ENCODE measurements at places on chromosomes 2 and 18.

GRCh38 chr2:117888897-117889296 lies 74.4 kb downstream of the DDX18 start:
- DNase-seq = no peak

GRCh38 chr2:652881-653480 lies 24.2 kb downstream of the TMEM18 start:
- peak; percentile 18 for DNase-seq

DNA sequence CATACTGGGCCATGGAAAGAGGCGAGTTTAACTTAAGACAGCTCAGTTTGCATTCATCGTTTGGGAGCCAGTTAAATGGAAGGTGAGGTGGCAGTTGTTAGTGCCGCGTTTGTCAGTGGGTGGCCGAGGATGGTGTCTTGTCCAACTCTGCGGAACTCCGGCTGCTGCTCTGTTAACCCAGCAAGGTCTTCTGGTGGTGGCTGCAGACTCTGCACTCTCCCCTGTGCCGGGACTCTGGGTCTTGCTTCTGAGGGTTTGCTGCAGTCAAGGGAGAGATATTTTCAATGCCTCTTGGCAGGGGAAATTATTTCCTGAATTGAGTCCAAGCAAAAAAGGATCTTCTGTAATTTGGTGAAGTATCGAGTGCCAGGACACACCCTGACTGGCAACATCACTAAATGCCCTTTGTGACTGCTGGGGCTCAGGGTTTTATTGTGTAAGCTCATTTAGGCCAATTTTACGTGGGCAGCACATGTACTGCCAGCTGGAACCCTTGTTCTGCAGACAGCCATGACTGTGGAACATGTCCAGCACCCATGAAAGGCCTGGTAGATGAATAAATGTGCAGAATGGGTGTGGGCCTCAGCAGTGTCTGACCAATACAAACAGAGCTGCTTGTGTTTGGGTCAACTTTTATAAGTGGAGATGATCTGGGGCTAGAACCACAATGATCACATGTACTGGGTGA lies 58.1 kb downstream of the IL1R2 start:
- DNase-seq = no peak

GRCh38 chr2:20916604-20917286 lies 93.8 kb upstream of the LDAH start:
- DNase-seq = no peak

DNA sequence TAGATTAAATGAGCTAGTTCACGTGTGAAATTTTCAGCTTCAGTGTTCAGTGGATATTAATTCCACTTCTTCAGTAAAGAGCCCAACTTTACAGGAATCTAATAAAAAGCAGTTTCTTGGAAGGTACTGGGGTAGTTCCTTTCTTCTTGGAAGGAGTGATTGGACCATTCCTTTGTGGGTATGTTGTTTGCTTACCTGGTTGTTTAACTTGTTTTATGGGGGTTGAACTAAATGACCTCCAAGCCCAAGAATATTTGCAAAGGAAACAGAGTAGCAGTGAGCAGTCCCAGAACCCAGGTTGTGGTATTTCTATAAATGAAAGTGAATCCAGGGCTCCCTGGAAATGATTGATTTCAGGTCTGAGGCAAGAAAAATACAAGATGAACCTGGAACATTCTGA lies 31.4 kb downstream of the KCNJ13 start:
- DNase-seq = no peak

DNA sequence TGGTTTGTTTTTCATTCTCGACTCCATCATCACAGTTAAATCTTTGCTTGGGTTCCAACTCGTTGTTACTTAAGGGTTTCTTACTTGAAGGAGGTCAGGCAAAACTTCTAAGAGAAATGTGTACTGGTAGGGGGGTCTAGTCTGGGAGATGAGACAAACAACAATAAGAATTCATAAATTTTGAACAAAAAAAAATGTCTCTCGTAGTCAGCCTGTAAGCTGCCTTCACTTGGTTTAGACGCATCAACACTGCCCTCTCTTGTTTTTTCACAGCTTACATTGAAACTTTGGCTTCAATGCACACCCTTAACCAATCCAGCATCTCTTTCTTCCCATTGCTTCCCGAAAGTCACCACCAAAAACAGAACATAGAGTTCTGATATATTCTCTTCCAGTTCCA lies 576.4 kb upstream of the PIK3C3 start:
- no peak for DNase-seq

GRCh38 chr2:174984561-174984960 lies 20.6 kb downstream of the CHN1 start:
- DNase-seq = no peak

- DNase-seq = no peak
These were observed 216.6 kb downstream of the HNMT start for GRCh38 chr2:138180692-138181386.

- no peak for DNase-seq
These were observed 48.8 kb downstream of the CABYR start for GRCh38 chr18:24187689-24188088.

- no peak for DNase-seq
These were observed 560.0 kb downstream of the ADCYAP1 start for GRCh38 chr18:1464444-1465217.

DNA sequence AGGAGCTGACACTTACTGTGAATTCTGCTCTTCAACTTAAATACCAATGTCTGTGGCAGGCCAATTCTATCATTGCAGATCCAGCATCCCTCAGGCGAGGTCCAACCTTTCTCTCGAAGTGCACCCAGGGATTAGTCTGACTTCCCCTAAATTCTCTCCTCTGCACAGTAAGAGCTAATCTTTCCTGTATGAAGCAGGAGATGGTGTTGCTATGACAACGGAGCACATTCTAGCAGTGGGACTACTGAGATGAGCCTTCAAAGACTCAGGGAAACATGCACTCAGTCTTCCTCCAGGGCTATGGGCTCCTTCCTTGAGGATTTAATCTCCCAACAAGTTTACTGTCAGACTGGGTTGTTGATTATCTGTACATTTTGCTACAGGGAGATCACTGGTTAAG lies 176.3 kb downstream of the NOL4 start:
- DNase-seq = no peak

DNA sequence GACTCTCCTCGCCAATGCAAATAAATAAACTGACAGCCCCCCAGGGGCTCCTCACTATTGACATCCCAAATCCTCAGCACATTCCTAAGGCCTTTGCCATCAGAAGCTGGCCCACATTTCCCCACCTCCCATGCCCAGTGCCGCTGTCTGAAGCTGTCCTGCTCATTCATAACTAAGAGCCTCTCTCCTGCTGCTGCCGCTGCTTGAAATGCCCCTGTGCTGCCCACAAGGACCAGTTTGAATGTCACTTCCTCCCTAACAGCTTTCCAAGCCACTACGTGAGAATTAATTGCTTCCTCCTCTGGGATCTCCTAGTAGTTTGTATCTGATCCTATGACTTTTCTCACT lies 151.6 kb upstream of the CAPN13 start:
- no peak for DNase-seq

DNA sequence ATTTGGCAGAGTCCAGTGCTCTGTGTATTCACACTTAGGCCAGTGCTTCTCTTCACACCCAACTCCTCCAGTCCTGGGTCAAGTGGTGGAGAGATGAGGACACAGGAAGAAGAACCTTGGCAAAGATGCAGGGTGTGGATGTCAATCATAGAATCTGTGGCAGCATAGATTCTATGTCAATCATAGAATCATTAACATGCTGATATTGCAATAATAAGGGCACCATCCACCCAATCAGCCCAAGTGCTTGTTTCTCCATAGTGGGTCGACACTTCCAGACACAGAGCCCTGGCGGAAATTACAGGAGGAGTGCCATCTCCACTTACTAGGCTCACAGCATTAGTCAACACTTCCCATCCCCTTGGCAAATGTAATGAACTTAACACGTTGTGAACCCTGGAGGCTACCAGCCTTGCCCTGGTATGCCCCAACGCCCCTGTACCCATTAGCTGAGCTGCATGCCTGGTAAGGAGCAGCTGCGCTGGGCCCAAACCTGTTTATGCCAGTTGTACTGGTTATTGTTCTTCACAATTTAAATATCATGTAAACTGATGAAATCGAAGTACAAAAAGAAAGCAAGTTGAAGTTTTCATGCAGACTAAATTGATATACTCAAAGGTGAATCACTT lies 161.5 kb upstream of the SMAD2 start:
- DNase-seq = no peak

DNA sequence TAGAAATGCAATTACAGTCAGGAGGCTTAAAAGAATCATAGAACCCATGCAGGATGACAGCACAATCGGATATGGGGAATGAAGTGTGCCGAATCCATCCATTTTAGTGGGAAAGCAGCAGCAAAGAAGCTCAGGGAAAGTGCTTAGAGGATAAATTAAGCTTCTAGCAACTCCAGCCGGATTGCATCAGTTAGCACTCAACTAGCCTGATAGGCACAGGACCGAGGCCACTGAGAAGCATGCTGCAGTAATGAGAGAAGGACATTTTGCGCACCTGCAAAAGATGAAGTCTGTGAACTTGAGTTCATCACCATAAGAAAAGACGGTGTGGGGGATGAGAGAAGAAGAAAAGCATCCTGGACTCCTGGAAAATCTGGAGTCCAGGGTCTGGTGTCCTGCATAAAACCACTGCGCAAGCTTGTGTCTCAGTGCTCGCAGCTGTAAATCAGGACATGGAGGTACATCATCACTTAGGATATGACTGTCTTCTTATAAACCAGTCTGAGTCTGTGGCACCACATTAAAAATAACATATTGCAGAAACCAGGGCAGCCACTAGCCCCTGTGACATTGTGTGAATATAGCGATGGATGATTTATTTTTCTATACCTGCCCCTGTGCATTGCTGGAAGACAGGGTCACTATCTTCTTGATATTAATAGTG lies 665.5 kb upstream of the SOX11 start:
- no peak for DNase-seq

- no peak for DNase-seq
These were observed 345.7 kb upstream of the SPRED2 start for GRCh38 chr2:65778137-65778536.

GRCh38 chr2:160431441-160431840 lies 62.2 kb downstream of the RBMS1 start:
- DNase-seq = no peak

GRCh38 chr2:155980941-155981560 lies 351.5 kb downstream of the NR4A2 start:
- DNase-seq = no peak

DNA sequence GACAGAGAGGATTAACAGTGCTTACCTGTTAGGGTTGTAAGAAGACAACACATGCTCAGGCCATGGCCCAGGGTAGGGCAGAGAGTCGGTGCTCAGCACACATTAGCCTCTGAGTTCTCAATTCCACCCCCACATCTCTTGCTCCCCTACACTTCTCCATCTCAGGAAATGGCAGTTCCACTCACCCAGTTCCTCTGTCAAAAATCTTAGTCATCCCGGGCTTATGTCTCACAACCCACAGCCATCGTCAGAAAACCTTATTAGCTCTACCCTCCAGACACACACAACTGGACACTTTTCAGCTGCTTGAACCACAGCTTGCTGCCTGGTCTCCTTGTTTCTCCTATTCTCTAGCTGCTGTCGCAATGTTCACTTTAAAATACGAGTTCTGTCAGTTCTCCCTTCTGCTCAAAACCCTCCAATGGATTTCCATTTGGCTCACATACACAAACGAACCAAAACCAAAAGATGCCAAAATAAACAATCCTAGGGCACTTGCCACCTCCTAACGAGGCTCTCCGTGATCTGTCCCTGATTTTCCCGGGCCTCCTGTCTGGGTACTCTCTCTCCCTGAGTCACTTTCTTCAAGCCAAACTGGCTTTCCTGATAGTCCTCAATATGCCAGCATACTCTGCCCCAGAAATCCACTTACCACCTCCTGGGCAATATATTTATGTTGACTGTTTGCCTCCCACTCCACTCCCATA lies 89.7 kb downstream of the KCTD1 start:
- no peak for DNase-seq

GRCh38 chr2:188765522-188766470 lies 208.4 kb upstream of the COL3A1 start:
- DNase-seq = no peak

- DNase-seq = peak; percentile 39
These were observed 14.6 kb downstream of the ABCG8 start for GRCh38 chr2:43853141-43854081.

GRCh38 chr2:178412047-178412446 lies 38.9 kb downstream of the PRKRA start:
- DNase-seq = no peak

- DNase-seq = no peak
These were observed 86.1 kb downstream of the SLC4A10 start for GRCh38 chr2:161710131-161710915.

- DNase-seq = no peak
These were observed 23.8 kb downstream of the THAP4 start for GRCh38 chr2:241613017-241613780.

- no peak for DNase-seq
These were observed 229.6 kb downstream of the GBX2 start for GRCh38 chr2:235938611-235939010.

DNA sequence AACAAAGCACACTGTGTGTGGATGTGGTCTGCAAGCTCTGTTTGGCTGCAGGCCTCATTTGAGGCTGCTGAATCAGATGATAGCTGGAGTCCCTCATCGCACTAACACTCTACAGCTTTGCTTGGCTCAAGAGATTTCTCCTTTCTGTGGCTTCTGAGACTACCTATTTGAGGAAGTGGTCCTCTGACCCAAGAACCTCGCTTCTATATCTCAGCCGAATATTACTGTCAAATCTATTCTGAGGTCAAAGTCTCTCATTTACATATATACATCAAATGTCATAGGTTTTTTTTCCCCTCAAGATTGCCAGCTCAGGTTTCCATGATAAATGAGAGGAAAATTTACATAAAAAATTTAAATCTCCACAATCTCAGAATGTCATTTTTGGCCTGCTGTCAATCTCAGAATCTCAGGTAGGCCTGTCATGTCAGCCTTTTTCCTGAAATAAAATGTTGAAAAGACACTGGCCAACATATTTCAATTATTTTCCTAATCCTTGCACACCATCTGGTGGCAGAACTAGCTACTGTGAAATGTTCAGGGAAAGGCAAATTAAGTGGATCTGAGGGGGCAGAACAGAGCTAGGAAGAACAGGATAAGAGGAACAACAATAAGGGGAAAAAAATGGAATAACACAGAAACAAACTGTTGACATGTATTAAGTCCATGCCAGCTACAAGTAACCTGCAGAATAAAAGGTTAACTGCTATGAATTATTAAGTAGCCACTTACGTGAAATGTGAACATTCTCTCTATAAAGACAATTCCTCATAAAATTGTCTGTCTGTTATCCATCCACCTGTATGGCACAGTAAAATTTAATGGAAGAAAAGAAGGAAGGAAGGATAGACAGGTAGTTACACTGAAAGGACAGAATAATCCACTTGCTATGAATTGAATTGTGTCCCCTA lies 39.3 kb downstream of the AP1S3 start:
- no peak for DNase-seq

DNA sequence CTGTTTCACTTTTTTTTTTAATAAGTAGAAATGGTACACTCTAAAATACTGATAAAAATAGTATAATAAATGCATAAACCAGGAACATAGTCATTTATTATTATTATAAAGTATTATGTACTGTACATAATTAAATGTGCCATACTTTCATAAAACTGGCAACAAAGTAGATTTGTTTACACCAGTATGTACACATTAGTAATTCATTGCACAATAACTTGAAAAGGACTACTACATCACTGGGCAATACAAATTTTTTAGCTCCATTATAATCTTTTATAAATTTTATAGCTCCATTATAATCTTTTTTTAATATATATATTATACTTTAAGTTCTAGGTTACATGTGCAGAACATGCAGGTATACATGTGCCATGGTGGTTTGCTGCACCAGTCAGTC lies 636.5 kb downstream of the CNTNAP5 start:
- no peak for DNase-seq

- no peak for DNase-seq
These were observed 1.5 kb downstream of the CNRIP1 start for GRCh38 chr2:68317971-68318913.

- no peak for DNase-seq
These were observed 113.6 kb downstream of the FMNL2 start for GRCh38 chr2:152448606-152449005.
